ENCODE measurements at places on chromosomes 13 and 19.

- DNase-seq = no peak
Measured at GRCh38 chr13:80828759-80829158, 487.8 kb upstream of the SPRY2 start.

DNA sequence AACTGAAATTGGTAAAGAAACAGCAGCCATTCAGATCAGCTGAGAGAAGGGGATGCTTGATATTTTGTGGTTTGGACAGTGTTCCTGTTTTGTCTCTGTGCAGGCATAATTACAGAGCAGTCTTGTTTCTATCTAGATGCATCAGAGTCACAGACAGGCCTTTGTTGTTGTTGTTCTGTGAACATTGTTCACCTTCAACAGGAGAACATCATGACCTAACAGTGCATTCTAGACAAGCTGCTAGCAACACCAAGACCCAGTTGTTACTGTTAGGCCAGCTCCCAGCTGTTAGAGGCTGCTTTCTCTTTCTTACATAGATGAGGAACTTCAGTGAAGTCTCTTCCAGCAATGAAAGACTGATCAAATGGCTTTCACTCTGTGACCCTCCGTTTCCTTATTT lies 8.5 kb upstream of the LSR start:
- DNase-seq = no peak

- no peak for DNase-seq
Measured at GRCh38 chr19:33830264-33830663, 33.6 kb downstream of the KCTD15 start.

GRCh38 chr19:2371656-2372055 lies 11.6 kb downstream of the TMPRSS9 start:
- DNase-seq = no peak

DNA sequence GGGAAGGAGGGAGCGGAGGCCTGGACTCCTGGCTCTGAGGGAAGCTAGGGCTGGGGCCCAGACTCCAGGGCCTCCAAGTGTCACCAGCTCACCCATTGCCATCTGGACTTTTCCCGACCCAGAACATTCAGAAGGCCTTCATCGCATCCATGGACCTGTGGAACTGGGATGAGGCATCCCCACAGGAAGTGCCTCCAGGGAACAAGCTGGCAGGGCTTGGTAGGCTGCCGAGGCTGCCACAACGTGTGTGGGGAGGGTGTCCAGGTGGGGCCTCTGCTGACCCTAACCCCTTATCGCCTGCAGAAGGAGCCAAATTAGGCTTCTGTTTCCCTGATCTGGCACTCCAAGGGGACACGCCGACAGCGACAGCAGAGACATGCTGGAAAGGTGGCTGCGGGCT lies 767 bp downstream of the ETV2 start:
- no peak for DNase-seq

DNA sequence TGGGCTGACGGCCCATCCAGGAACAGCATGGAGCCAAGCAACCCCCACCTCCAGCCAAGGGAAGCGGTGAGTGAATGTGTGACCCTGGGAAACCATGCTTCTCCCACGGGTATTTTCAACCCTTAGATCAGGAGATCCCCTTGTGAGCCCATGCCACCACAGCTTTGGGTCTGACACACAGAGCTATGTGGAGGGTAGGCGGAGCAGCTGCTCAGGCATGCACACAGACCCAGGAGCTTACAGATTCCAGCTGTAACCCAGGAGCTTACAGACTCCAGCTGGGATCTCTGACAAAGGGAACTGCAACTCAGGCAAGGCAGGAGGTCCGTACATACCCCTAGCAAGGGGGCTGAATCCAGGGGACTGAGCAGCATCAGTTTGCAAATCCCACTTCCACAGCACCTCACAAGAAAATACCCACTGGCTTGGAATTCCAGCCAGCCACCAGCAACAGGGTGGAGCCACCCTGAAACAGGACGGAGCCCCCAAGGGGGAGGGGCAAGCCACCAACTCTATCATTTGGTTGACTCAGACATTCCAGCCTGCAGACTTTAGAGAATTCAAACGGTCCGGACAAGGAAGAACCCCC lies 40.8 kb upstream of the RFXAP start:
- DNase-seq = no peak

GRCh38 chr13:35978607-35979316 lies 152.4 kb downstream of the DCLK1 start:
- DNase-seq = peak; percentile 45

- DNase-seq = no peak
Measured at GRCh38 chr13:94154367-94154766, 325.1 kb downstream of the DCT start.

DNA sequence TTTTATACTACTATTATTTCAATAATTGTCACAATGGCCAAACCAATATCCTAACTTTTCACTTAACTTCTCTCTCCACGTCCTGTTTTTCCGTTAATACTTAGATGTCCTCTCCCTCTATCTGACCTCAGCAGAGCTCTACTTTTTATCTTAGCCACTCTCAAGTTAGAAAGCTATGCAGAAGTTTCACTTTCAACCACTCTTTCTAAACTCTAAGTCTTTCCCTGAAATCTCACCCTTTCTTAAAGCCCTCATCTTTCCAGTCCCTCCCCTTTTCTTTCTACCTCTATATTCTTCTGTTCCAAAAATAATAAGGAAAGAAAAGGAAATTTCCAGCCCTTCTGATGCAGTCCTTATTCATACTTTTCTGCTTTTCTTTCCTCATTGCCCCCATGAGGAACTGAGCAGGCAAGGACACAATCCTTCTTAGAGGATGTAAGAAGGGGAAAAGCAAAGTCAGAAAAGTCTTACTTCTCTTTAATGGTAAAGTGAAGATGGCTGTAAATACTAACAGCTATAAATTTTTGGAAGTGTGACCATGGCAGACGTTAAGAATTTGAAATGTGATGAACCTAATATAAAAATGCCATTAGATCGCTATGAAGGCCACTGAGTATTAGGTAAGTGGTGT lies 23.0 kb downstream of the FAM216B start:
- no peak for DNase-seq

DNA sequence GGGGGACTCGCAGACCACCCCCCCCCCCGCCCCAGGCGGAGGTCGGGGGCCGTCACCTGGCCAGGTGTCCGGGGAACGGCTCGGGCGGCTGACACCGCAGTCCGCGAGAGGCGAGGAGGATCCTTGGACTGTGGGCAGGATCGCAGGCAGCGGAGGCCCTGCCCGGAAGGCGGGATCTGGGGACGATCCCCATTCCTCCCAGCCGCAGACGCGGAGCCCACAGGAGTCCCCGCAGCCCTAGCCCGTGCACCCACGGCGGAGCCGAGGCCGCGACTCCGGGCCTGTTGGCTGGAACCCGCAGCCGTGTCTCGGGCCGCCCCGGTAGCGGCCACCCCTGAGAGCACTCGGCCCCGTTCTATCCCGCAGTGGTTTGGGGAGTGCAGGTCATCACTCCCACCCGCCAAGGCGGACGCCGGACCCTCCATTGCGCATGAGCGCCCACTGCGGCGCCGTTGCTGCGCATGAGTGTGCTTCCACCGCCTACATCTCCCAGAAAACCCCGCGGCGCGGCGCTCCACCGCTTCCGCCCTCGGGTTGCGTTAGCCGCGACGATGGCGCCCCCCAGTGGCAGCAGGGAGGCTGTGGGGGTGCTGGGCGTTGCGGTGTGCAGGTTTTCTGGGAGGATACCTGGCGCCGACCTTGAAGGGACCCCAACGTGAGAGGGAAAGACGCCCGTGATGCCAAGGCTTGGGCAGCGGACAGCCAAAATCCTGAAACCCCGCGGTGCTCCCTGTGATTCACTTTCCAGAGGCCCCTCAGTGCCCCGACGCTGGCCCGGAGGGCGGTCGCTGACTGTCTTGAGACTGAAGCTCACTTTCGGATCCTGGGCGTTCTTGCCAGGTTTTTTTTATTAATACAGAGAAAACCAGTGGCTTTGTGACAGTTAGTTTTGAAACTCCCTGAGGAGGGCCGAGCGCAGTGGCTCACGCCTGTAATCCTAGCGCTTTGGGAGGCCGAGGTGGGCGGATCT lies 4.4 kb upstream of the ZNF329 start:
- peak; percentile 96 for DNase-seq

DNA sequence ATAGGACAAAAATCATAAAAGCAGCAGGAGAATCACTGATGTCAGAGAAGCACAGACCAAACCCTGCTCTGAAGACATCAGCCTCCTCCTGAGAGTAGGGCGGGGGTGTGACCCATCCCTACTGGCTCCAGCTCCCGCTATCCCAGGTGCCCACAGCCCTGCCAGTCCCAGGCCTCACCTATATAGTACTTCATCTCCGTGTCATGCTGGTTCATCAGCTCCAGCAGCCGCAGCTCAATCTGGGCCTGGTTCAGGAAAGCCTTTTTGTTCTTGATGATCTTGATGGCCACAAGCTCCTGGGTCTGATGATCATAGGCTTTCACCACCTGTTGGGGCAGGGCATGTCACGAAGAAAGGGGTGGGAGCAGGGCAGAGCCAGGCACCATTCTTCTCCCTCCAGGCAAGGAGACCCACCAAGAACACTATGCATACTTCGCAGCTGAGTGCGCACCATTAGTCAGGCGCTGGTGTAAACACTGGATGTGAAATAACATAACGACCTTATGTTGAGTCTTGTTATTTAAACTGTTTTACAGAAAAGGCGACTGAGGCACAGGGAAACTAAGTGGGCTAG lies 4.2 kb downstream of the DYRK1B start:
- no peak for DNase-seq

All from NCI-H774 (cell line).